ENCODE measurements at places on chromosomes 5 and 9.

GRCh38 chr5:65837139-65837538, 89.2 kb upstream of the ERBIN start:
- DNase-seq = no peak

GRCh38 chr5:103021314-103021713, 98.6 kb downstream of the GIN1 start:
- no peak for DNase-seq

DNA sequence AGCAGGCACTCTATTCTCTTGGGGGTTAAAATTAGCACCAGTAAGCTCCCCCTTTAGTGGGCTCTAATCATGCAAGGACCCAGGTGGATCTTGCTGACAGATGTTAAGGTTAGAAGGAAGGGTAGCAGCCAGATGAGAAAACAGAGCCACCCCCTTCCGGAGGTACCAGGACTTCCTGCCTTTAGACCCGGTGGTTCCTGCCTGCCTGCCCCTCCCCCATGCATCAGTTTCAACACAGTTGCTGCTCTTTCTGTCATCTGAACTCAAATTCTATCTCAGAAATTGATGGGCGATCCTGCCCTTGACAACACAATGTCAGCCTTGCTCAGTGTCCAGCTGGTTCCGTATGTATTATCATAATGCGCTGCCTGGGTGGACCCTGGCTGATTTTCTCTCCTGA, 287.3 kb downstream of the EBF1 start:
- DNase-seq = no peak

GRCh38 chr5:122649080-122649479, 125.8 kb upstream of the SNX2 start:
- no peak for DNase-seq
